ENCODE measurements at places on chromosomes 5 and 9.

GRCh38 chr5:40481241-40481640, 198.5 kb upstream of the PTGER4 start:
- DNase-seq = no peak

- peak; percentile 98 for DNase-seq
Observed at GRCh38 chr5:128349044-128349858, 188.8 kb downstream of the FBN2 start.

GRCh38 chr9:89497257-89497963, 503 bp downstream of the SEMA4D start:
- DNase-seq = no peak

GRCh38 chr5:149860801-149861322, 83.7 kb downstream of the PDE6A start:
- no peak for DNase-seq

DNA sequence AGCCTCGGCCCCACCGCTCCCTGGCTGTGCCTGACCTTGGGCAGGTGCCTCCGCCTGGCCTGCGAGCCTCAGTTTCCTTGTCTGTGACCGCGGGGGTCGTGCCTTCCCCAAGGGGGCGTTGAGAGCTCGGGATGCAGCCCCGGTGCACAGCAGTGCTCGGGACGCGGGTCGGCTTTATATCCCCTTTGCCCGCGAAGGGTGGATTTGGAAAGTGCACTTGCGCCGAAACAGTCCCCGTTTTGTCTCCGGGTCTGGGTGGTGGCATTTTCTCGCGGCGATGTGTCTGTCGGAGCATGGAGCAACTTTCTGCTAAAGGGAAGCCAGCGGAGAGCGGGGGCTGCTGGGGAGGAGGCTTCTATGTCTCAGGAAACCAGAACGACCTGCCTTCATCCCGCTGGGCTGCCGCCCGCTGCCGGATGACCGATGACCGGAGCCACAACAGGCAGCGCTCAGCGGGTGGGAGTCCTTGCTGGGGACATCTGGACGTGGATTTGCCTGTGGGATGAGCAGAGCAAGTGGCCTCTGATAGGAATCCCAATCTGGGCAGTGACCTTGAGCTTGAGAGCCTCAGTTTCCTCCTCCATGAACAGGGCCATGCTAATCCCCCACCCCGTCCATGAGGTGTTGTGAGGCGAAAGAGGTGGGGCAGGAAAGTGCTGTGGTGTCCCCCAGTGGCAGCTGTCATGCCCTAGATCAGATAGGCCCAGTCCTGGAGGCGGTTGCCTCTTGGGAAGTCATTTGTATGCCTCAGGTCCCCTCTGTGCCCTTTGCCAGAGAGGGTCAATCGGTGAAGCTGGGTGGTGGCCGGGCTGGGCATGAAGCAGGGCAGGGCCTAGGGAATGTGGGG, 651 bp downstream of the HRH2 start:
- DNase-seq = no peak

DNA sequence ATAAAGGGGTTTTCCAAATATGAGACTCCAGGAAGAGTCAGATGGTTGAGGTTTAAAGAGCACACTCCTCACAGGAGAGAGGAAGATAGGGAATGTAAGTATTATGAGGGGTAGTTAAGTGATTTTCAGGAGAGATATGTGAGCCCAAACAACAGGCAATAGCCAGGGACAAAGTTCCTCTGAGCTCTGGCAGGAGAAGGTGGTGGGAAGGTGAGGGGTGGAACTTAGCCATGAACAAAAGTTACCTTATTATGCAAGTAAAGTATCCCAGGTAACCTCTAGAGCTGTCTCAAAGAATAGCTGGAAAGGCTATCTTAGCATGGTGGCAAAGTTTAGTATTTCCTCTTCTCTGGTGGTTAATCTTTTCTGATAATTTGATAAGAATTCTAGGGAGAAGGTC, 450.5 kb upstream of the PTPRD start:
- DNase-seq = no peak

DNA sequence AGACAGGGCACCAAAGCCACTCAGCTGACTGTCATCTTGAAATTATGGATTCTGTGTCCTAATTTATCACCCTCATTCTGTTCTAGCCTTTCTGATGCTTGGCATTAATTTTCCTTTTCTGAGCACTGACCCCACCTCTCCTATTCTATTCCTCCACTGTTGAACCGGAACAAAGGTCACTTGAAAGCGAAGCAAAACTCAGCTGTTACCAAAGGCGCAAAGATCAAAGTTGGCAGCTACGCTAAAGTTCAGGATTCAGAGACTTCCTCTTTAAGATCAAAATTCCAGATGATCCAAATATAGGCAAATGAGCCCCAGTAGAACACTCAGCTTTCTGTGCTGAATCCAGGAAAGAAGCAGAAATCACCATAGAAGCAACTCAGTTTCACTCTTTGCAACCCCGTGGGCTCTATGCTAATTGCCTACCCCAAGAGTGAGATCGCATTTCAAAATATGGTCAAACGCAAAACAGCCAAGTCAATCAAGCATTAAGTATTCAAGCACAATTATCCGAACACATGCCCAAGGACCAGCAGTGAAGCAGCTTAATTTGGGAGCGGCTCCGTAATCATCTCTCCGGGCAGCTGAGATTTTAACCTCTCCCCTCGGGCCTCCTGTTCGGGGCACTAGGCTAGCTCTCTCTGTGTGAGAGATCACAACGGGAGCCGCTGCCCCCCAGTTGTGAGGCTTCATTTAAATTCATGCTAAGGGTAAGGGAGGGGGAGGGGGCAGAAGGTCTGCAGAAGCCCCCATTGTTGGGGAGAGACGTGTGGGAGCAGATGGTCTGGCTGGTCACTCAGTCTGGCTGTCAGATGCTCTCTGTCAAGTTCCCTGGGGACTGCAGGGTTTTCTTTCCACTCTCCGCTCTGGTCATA, 288.6 kb downstream of the ELAVL2 start:
- DNase-seq = peak; percentile 35

GRCh38 chr5:40274568-40274967, 405.1 kb upstream of the PTGER4 start:
- DNase-seq = no peak

DNA sequence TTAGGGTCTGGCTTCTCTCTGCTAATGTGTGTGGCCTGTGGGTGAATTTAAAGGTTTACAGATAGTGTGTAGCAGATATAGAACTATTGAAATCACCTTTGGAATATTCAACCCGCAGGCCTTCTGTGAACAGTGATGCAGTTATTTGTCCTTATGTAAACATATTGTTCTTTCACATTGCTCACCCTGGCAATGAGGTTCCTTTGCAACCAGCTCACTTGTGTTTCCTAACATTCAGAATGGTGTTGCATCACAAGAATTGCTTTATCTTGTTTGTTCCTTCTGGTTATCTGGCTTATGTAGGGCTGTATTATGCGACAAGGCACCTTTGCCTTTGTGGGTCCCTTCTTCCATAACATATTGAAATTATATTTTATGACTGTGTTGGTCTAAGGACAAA, 370.3 kb downstream of the NNT start:
- no peak for DNase-seq

GRCh38 chr9:12882430-12882829, 107.6 kb downstream of the LURAP1L start:
- no peak for DNase-seq

GRCh38 chr5:168740092-168740800, 161.1 kb upstream of the PANK3 start:
- DNase-seq = no peak

- peak; percentile 88 for DNase-seq
Observed at GRCh38 chr9:16133556-16134227, 580.8 kb downstream of the CCDC171 start.

GRCh38 chr5:143124593-143124992, 278.9 kb downstream of the NR3C1 start:
- no peak for DNase-seq

- DNase-seq = no peak
Observed at GRCh38 chr9:32389365-32389764, 4.9 kb downstream of the ACO1 start.

GRCh38 chr5:99239826-99240360, 311.1 kb upstream of the CHD1 start:
- DNase-seq = no peak

GRCh38 chr5:173265433-173265832, 30.4 kb upstream of the NKX2-5 start:
- no peak for DNase-seq

GRCh38 chr9:97398999-97399758, 12.7 kb upstream of the TDRD7 start:
- DNase-seq = no peak

GRCh38 chr5:19795218-19795617, 192.8 kb downstream of the CDH18 start:
- DNase-seq = no peak

- no peak for DNase-seq
Observed at GRCh38 chr9:137235424-137236237, 4.9 kb downstream of the SLC34A3 start.

DNA sequence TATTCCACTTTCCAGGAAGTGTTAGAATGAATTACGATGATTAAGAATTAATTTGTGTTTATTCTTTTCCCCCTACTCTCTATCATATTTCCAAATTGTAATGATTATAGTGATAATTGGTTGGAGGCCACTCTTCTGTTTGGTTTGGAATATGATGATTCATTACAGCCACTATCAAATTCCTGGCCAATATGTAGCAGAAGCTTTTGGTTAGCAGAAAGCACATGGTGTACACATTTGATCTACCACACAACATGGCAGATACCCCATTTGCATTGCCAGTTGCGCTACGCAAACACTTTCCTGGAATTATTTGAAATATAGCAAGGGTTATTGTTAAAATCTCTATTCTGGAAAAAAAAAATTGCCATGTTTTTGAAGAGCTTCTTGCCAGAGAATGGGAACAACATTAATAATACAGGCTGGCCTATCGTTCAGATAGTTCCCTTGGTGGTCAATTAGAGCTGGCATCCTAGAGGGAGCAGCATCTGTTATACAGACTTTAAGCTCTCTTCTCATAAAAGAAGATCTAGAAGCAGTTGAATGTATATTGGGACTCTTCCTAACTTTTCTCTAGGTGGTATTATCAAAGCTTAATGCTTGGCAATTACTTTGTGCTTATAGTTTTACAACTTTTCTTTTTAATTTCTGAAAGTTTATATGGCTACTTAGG, 455.0 kb upstream of the ACTBL2 start:
- no peak for DNase-seq

DNA sequence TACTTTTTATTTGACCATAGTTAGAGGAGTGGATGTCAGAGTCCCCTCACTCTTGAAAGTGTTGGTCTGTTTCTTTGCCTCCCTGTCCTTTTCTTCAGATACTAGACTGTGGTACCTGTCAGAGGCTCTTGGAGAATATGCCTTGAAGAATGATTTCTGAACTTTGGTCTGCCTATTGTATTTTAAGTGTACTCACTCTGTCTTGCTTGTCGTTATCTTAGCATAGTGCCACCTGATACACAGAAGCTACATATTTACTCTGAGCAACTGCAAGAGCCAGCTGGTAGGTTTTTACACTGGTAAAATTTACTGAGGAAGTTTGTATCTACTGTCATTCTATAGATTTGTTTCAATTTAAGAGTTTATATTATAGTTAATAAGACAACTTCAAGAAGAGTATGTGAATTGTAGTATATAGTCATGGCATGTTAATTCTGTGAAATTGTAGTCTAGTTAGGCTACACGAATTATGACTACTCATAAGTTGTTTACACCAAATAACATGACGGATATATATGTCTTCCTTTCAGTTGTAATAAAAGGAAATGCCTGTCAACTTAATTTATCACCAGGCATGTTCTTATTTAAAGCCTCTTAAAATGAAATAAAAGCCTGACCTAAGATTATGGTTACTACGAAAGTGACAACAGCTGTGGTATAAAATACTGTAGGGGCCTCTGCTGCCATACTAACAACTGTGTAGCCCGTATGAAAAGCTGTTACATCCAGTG, 201.7 kb downstream of the KDM4C start:
- DNase-seq = no peak

DNA sequence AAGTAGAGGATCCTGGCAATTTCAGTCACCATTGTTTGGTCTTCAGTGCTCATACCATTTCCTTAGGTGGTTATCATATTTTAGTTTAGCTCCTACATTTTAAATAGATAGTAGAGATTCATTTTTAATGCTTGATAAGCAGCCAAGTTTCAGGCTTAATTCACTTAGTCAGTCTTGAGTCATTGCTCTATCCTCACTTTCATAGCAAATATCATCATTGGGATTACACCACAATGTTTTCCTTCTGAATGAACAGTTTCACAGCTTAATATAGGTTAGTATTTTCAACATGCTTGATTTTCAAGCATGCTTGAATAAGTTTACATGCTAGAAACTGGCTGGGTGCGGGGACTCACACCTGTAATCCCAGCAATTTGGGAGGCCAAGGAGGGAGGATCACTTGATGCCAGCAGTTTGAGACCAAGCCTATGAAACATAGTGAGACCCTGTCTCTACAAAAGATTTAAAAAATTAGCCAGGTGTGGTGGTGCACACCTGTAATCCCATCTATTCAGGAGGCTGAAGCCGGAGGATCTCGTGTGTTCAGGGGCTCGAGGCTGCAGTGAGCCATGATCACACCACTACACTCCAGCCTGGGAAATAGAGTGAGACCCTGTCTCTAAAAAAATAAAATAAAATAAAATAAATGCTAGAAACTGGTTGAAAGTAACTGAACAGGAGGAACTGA, 339.9 kb downstream of the ADGRV1 start:
- no peak for DNase-seq

GRCh38 chr9:134186471-134187109, 22.2 kb upstream of the RNU6ATAC start:
- no peak for DNase-seq

GRCh38 chr9:13292158-13292557, 12.7 kb upstream of the MPDZ start:
- DNase-seq = no peak

GRCh38 chr5:40799258-40799657, 1.1 kb upstream of the PRKAA1 start:
- DNase-seq = no peak

DNA sequence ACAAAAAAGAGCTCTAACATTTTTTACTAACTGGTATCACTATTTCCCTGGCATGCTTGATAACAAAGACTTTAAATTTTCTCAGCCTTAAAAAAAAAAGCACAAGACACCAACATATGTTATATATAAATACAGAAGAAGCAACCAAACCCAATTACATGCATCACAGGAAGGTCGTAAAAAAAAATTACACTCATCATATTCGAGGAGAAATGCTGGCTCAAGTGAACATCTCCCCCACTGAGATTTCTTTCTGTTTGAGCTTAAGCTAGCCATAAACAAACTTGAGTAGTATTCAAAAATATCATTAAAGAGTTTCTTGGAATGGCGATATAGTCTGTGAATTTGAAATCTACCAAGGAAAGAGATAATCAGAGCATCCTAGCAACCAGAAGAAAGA, 7.5 kb upstream of the MSH3 start:
- no peak for DNase-seq

- no peak for DNase-seq
Observed at GRCh38 chr5:94031631-94032030, 290.2 kb upstream of the POU5F2 start.

- no peak for DNase-seq
Observed at GRCh38 chr5:116297296-116297814, 212.5 kb downstream of the COMMD10 start.

DNA sequence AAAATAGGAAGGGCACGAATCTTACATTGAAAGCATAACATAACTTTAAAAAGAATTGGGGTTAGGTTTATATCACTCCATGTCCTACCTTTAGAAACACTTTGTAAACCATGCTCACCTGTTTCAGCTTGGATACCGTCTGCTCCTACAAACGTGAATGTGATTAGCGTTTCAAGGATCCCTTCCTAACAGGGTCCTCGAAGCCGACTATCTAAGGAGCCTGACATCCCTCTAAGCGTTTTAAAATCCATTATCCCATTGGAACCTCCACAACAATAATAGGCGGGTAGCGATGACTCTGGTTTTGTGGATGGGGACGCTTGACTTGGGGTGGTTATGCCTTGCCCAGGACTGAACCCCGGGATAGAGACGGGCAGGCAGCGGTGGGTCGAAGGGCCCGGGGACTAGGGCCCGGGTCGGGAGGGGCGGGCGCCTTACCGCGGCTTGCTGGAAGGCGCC, 937 bp downstream of the SVEP1 start:
- no peak for DNase-seq

Data from NCI-H748 treated with DMSO at 0.1 percent for 48 hours (cell line).